Activated B cell treated with CpG ODN at 0.5 μM for 24 hours (primary cell): ENCODE measurements at places on chromosomes 7 and 10. TPM values are rescaled to one million over a fixed set of nuclear protein-coding genes. Genes with fewer than 3 reads are reported as not detected.

DNA sequence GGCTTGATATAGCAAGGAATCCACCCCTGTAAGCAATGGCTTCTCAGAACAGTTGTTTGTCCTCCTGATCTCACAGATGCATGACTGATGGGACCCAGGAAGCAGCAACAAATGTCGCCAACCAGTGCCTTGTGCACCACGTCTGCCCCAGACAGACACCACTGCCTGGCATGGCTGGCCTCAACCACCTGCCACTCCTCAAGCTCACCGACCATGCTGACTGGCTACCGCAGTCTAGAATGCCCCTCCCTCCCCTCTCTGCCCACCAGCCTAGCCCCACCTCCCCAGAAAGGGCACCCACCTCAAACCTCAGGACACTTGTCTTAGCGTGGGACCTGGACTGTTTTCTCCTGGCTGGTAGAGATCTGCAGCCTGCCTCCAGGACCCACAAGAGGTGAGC, 24.0 kb downstream of the LRRC20 start:
- no peaks in the 10 kb centered on the region for H3K36me3 ChIP-seq
- H3K27ac ChIP-seq, result no peak overlapping the region
- no peaks in the 10 kb centered on the region for H3K27me3 ChIP-seq
- DNase-seq, result no peak

GRCh38 chr10:20888620-20889330, 8.3 kb downstream of the NEBL start:
- no peaks in the 10 kb centered on the region for H3K4me1 ChIP-seq
- no peak for DNase-seq
- no peak overlapping the region for H3K4me3 ChIP-seq

DNA sequence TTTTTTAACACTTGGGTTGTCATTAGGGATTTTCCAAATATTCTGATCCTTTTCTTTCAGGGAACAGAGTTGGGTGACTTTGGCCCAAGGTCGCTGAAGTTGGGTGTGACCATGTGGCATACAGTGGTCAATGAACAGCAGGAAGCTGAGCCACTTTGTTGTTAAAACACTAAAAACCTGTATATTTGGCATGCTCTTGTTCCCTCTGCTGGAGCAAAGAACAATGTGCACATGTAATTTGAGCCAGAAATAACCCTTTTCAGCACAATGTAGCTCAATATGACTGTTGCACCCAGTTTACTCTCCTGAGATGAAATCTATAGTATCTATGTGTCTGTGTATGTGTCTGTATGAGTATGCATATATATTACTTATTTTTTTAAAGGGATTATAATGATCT, 74.9 kb downstream of the ADCYAP1R1 start:
- H3K36me3 ChIP-seq, result no peaks in the 10 kb centered on the region
- no peak for DNase-seq
- no peak overlapping the region for H3K4me3 ChIP-seq
- H3K27ac ChIP-seq, result no peak overlapping the region
- no peaks in the 10 kb centered on the region for H3K4me1 ChIP-seq

DNA sequence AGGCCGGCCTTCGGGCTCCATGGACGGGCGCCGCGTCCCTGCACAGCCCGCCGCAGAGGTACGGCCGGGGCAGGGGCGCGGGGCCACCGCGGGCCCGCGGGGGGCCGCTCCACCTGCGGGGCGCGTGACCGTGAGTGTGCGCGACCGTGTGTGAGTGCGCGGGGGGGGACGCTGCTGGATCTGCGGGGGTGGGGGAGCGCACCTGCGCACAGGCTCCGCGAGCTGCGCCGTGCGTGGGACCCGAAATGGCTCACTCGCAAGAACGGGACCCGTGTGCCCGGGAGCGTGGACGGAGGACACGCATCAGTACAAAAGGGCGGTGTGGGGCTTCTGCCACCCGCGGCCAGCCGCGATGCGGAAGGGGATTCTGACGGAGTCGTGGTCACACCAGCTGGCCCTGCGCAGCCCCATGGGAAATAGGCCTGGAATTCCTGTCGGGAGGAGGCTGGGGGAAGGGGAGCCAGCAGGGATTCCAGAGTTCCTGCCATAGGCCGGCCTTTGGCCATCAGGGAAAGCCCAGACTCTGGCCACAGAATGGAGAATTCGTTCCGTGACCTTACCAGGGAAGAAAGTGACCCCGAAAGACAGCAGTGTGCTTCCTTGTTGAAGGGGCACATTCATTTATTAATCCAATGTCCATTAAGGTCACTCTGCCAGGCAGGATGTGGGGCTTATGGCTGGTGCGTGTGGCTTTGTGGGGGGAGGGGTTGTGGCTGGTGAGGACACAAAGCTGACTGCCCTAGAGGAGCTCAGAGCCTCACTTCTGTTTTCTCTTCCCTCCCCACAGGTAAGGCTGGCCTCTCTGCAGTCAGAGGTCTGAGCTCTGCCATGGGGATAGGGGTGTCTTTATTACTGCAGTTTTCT, 494 bp downstream of the REPIN1 start:
- peaks cover 37% of the 10 kb centered on the region for H3K36me3 ChIP-seq
- peak overlapping the region; percentile 95 for H3K4me3 ChIP-seq
- H3K27me3 ChIP-seq, result no peaks in the 10 kb centered on the region
- DNase-seq, result no peak

GRCh38 chr7:31096198-31096876, 44.2 kb downstream of the ADCYAP1R1 start:
- no peak overlapping the region for H3K4me3 ChIP-seq
- H3K27me3 ChIP-seq, result no peaks in the 10 kb centered on the region
- no peaks in the 10 kb centered on the region for H3K4me1 ChIP-seq
- no peak overlapping the region for H3K27ac ChIP-seq
- no peaks in the 10 kb centered on the region for H3K36me3 ChIP-seq
- DNase-seq, result no peak

DNA sequence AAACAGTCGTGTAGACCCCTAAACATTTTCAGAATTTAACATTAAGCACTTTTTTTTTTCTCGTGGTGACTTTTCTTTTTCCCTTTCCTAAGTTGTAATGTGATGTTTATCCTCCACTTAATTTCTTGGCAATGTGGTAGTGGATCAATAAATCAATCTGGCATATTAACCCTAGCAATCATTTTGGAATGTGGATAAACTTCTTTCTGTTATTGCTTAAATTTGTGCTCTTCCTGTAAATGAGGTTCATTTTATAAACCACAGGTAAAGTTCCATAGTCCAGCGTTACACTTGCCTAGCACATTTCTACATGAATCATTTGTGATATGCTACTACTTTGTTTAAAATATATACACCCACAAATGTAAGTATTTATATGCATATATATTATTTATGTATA, 247.4 kb upstream of the ETV1 start:
- no peak overlapping the region for H3K4me3 ChIP-seq
- no peaks in the 10 kb centered on the region for H3K27me3 ChIP-seq
- no peak overlapping the region for H3K27ac ChIP-seq
- H3K4me1 ChIP-seq, result no peaks in the 10 kb centered on the region
- H3K36me3 ChIP-seq, result no peaks in the 10 kb centered on the region

Gene SEMA3D
- not detected in 2 replicates for total RNA-seq

Gene DPP6
- total RNA-seq, result not detected in 2 replicates

Gene GIMAP6
- total RNA-seq, result 0.17 and 0.35 TPM in 2 replicates

Gene ARF5
- 110 and 118 TPM in 2 replicates for total RNA-seq

Gene SPAG6
- 0.12 and 0.62 TPM in 2 replicates for total RNA-seq

Gene PNLIPRP1
- total RNA-seq, result not detected in 2 replicates

Gene VPS37D
- 0.17 and 0.24 TPM in 2 replicates for total RNA-seq
